Adrenal gland (tissue), 19 donors: ENCODE measurements at places on chromosomes 13 and 19. TPM values are rescaled to one million over a fixed set of nuclear protein-coding genes. Genes with fewer than 3 reads are reported as not detected.

The GGN gene
- 0.74 TPM for total RNA-seq

GRCh38 chr19:8310342-8311055 is 2.3 kb upstream of the CD320 start:
- H3K4me1 ChIP-seq, result peaks cover 22% of the 10 kb centered on the region
- H3K36me3 ChIP-seq, result no peaks in the 10 kb centered on the region
- no peaks in the 10 kb centered on the region for H3K27me3 ChIP-seq
- no peak overlapping the region for H3K27ac ChIP-seq
- DNase-seq, result peak; percentile 5
- no peak overlapping the region for H3K4me3 ChIP-seq

DNA sequence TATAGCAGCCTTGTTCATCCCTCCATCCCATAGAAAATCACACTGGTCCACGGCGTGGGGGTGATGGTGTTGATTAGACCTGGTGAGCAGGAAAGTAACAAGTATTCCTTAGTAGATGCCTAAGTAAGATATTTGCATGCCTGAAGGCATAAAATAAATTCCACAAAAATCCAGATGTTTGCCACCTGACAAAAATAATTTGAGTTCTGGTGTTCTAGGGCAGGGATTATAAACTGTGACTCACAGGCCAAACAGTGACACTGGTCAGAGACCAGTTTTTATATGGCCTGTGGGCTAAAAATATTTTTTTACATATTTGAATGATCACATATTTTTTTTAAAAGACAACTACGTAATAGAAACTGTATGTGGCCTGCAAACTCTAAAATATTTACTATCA is 310.7 kb downstream of the RFC3 start:
- H3K4me1 ChIP-seq, result no peaks in the 10 kb centered on the region
- H3K36me3 ChIP-seq, result no peaks in the 10 kb centered on the region
- H3K27me3 ChIP-seq, result no peaks in the 10 kb centered on the region
- no peak overlapping the region for H3K4me3 ChIP-seq
- no peak for DNase-seq

DNA sequence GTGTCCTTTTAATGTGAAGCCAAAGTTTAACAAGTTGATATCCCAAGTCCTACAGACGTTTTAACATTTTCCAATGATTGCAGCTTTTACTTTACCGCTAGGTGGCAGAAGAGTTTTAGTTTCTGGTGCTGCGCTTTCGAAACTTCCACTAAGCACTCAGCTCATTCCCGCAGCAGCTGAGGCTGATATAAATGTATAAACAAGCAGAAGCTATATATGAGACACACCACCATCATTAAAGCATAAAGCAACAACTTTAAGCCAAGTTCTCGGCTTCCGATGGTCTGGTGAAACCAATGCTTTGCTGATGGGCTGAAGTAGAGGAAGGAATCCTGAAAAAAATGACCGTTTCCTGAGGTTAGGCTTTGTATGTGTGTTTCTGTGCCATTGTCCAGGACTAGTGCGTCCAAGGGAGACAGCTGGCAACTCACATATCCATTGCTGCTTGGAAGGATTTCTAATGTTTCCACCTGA is 753.9 kb downstream of the OLFM4 start:
- no peak overlapping the region for H3K27ac ChIP-seq
- DNase-seq, result peak; percentile 31
- H3K36me3 ChIP-seq, result no peaks in the 10 kb centered on the region
- no peaks in the 10 kb centered on the region for H3K4me1 ChIP-seq

GRCh38 chr13:27065582-27065981 is 106.0 kb downstream of the USP12 start:
- no peak overlapping the region for H3K4me3 ChIP-seq
- DNase-seq, result no peak
- peaks cover 3% of the 10 kb centered on the region for H3K4me1 ChIP-seq

DNA sequence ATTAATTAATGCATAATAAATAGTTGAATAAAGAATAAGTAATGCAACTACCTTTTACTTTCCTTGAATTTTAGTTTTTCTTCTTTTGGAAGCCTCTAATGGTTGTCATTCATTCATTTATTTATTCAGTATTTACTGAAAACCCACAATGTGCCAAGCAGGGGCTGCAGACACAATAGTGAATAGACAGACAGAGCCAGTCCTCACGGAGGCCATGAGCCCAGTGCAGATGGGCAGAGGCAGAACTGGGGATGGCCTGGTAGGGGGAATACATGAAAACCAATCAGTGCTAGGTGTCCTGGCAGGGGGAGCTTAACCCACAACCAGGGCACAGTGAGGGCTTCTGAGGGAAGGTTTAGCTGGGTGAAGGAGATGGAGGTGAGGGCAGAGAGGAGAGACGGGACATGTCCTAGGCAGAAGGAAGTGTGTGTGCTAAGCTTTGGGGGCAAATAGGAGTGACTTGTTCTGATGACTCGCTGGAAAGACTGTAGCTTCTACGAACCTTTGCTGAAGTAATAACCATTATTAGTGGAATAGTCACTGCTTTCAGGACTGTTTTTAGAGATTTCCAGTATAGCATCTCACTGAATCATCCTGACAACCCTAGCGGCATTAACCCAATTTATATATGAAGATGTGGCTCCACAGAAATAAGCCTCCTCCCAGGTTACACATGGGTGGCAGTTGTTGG is 55.9 kb downstream of the ERCC5 start:
- no peak overlapping the region for H3K4me3 ChIP-seq
- no peaks in the 10 kb centered on the region for H3K4me1 ChIP-seq
- DNase-seq, result no peak
- no peak overlapping the region for H3K27ac ChIP-seq
- no peaks in the 10 kb centered on the region for H3K36me3 ChIP-seq

GRCh38 chr19:30071871-30072270 is 129.8 kb downstream of the URI1 start:
- H3K27ac ChIP-seq, result no peak overlapping the region
- no peaks in the 10 kb centered on the region for H3K4me1 ChIP-seq
- H3K4me3 ChIP-seq, result no peak overlapping the region
- no peaks in the 10 kb centered on the region for H3K27me3 ChIP-seq
- DNase-seq, result no peak
- no peaks in the 10 kb centered on the region for H3K36me3 ChIP-seq

DNA sequence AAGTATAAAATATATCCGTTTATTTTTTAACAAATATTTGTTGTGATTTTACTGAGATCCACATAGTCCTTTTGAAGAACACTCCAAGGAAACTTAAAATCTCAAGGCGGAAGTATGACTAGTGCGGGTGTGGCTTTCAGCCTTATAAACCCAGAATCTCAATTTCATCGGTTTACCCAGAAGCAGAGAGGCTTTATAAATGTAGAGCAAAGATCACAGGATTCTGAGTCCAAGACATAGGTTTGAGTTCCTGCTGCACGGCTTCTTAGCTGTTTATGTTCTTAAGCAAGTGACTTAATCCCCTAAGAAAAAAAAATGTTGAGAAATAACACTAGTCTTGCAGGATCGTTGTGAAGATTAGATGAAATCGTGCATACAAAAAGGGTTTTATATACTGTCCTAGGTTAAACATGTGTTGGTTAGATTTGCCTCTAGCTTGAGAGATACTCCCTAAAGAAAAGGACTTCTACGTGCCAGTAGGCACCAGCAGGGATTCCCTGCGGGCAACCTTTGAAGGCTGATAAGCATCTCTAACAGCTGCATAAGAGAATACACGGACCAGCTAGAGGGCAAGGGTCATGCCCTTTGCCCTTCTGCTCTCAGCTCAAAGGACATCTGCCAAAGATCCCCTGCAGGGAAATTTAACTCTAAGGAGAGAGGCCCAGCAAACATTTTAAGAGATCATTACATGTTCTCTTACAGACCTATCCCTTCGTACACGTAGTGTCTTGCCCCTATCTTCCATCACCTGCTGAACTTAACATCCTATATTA is 130.4 kb upstream of the MIR17HG start:
- H3K27ac ChIP-seq, result no peak overlapping the region
- H3K27me3 ChIP-seq, result peaks cover 7% of the 10 kb centered on the region
- no peaks in the 10 kb centered on the region for H3K36me3 ChIP-seq
- no peak for DNase-seq

DNA sequence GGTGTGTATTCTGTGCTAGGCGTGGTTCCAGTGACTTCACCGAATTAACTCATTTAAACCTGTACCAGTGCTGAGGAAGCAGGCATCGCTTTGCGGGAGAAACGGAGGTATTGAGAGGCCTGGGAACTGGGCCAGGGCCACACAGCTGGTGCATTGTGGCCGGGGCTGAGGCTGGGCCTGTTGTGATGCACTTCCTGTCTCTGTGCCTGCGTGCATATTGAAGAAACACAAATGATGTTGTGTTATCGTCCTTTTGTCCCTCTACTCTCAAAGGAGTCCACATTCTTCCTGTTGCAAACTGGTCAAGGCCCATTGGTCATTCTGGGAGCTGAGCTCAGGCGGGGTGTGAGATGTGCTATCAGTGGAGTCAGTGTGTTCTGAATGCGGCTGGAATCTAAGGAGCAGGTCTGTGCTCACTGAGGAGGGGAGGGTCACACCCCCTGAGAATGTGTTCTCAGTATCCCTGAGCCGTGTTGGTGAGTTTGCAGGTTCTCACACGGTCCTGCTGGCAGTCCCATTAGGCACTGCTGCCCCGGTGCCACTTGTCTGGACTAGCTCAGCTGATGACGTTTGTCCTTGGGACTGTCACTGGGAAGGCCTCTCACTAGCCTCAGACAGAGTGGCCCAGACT is 62.1 kb downstream of the ARHGEF7 start:
- no peaks in the 10 kb centered on the region for H3K27me3 ChIP-seq

DNA sequence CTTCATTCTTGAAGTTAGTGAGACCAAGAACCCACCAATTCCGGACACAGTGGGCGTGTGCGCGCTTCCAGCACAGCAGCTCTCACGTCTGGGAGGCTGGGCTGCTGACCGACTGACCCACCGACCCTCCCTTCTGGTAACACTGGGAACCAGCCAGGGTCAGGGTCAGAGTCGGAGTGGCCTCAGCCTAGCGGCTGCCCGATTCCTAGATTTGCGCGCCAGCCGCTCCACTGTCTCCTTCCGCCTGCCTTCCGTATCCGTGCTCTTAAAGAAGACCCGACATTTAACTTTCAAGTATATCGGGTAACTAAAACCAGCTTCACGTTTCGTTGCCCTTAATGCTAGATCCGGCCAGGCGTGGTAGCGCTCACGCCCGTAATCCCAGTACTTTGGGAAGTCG is 41.1 kb downstream of the SERP2 start:
- no peaks in the 10 kb centered on the region for H3K36me3 ChIP-seq
- no peaks in the 10 kb centered on the region for H3K27me3 ChIP-seq
- no peak overlapping the region for H3K27ac ChIP-seq

GRCh38 chr19:11194656-11195558 is 2.4 kb downstream of the KANK2 start:
- DNase-seq, result no peak
- peaks cover 31% of the 10 kb centered on the region for H3K36me3 ChIP-seq
- H3K27me3 ChIP-seq, result no peaks in the 10 kb centered on the region
- peak overlapping the region; percentile 65 for H3K27ac ChIP-seq
- peaks cover 51% of the 10 kb centered on the region for H3K4me1 ChIP-seq

DNA sequence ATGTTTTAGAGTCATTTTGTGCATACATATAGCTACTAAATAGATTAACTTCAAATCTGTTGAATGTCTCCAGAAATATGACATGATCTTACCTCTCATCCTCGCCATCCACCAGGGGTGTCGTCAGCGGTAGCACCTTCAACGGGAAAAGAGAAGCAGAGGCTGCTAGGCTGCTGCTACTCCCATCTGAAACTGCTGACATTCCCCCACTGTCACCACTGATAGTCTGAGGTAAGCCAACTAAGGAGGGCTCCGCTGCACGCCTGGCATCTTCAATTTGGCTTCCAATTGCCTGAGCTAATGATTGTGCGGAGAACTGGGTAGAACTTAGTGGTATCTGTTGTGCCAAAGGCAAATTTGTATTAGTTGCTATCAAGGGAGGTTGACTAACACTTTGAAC is 3.1 kb downstream of the TSC22D1 start:
- H3K4me1 ChIP-seq, result peaks cover 4% of the 10 kb centered on the region
- H3K27me3 ChIP-seq, result no peaks in the 10 kb centered on the region
- H3K27ac ChIP-seq, result no peak overlapping the region

GRCh38 chr13:98546402-98546801 is 30.5 kb downstream of the STK24 start:
- H3K4me3 ChIP-seq, result no peak overlapping the region
- H3K36me3 ChIP-seq, result no peaks in the 10 kb centered on the region
- no peaks in the 10 kb centered on the region for H3K27me3 ChIP-seq
- no peak for DNase-seq
- H3K27ac ChIP-seq, result no peak overlapping the region

The ZNF283 gene
- 24.1 TPM for total RNA-seq

The SHISA2 gene
- not detected for total RNA-seq

DNA sequence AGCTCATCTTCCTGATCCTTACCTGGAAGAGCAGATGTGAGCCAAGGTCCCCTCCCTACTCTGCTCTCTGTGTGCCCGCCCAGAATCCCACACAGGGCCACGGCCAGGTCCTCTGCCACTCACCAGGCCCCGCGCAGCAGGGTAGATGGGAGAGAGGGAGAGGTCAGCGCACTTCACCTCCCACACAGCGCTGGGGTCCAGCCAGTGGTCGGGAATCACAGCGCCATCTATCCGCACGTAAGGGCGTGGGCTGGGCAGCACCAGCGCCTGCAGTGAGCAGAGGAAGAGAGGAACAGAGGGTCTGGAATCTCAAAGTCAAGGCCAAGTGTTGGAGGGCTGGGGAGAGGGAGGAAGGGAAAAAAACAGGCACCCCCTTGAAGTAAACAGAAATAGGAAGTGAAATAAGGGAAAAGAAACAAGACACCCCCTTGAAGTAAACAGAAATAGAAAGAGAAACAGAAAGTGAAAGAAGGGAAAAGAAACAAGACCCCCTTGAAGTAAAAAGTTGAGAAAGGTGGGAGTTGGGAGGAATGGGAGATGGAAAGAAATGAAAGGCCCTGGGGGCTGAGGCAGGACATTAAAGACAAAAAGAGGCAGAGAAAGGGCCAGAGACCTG is 7.0 kb upstream of the PLA2G4C start:
- DNase-seq, result no peak
- no peaks in the 10 kb centered on the region for H3K27me3 ChIP-seq
- H3K27ac ChIP-seq, result no peak overlapping the region
- H3K4me1 ChIP-seq, result no peaks in the 10 kb centered on the region
- no peaks in the 10 kb centered on the region for H3K36me3 ChIP-seq

GRCh38 chr19:28305513-28305912 is 907.4 kb downstream of the UQCRFS1 start:
- H3K4me1 ChIP-seq, result no peaks in the 10 kb centered on the region
- H3K27ac ChIP-seq, result no peak overlapping the region
- no peaks in the 10 kb centered on the region for H3K36me3 ChIP-seq
- no peaks in the 10 kb centered on the region for H3K27me3 ChIP-seq
- H3K4me3 ChIP-seq, result no peak overlapping the region

DNA sequence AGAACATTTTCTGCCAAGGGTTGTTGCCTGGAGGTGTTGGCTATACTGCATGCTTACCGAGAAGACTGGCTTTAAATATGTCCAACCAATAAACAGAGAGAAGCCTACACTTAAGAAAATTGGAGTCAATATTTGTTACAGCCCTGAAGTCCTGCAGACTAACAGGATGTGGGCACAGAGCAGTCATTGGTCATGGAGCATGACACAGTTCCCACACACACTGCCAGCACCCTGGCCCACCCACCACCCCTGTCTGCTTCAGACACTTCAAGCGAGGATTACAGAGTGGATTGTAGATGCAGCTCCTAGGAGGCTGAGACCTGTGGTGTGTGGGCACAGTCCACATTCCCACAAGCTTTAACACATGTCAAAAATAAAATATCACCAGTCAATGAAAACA is 21.0 kb upstream of the SERP2 start:
- no peaks in the 10 kb centered on the region for H3K36me3 ChIP-seq
- DNase-seq, result no peak
- peaks cover 5% of the 10 kb centered on the region for H3K4me1 ChIP-seq
- no peak overlapping the region for H3K4me3 ChIP-seq

- peaks cover 6% of the 10 kb centered on the region for H3K27me3 ChIP-seq
- H3K4me1 ChIP-seq, result peaks cover 15% of the 10 kb centered on the region
- no peak for DNase-seq
These were observed 622 bp downstream of the RASA3 start for GRCh38 chr13:114131583-114132418.
